ENCODE measurements at places on chromosomes 6 and 20.

GRCh38 chr20:3461911-3462677, 8.7 kb upstream of the ATRN start:
- DNase-seq = no peak

- DNase-seq = peak; percentile 85
These were observed 545.1 kb upstream of the GJE1 start for GRCh38 chr6:141587482-141588266.

GRCh38 chr6:2363211-2363610, 117.8 kb upstream of the GMDS start:
- no peak for DNase-seq

- no peak for DNase-seq
These were observed 25.2 kb downstream of the GHRH start for GRCh38 chr20:37236462-37236861.

DNA sequence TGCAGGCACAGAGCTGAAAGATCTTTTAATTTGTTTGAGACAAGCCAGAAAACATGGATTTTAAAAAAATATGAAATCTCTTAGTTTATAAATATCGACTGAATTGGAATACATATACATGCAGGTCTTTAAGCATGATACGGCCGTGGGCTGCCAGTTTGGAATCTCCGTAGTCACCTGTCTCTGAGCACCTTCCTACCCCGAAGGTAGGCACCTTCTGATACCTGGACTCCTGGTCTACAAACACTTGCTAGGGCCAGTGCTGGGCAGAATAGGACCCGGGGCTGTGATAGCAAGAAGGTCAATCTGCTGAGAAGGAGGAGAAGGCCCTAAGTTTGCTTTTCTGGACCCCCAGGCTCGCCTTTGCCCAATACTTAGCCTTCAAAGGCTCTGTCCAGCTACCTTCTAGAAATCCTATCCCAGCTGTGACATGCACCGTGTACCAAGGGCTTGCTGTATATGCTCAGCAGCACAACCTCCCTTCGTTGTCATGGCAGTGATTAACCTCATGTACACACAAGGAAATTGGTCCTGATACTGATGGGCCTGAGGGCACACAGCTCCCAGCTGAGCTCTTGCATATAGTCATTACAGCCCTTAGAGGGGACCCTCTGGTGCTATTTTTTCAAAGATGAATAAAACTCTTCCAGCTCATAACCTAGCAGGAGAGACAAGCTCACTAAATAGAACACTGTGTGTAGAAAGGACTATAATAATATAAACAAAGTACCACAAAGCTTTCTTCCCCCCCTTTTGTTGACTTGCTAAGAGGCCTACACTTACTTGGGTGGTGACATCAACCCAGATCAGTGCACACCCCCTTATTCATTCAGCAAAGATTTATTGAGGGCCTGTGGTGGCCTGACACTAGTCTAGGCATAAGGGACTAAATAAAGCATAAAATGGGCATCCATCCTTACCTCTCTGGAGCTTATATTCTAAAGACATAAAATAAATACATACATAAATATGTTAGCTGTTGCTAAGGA, 17.7 kb downstream of the SNPH start:
- DNase-seq = no peak

GRCh38 chr6:45979311-45979710, 36.3 kb downstream of the CLIC5 start:
- no peak for DNase-seq

GRCh38 chr20:31475472-31476293, 595 bp downstream of the REM1 start:
- DNase-seq = no peak

DNA sequence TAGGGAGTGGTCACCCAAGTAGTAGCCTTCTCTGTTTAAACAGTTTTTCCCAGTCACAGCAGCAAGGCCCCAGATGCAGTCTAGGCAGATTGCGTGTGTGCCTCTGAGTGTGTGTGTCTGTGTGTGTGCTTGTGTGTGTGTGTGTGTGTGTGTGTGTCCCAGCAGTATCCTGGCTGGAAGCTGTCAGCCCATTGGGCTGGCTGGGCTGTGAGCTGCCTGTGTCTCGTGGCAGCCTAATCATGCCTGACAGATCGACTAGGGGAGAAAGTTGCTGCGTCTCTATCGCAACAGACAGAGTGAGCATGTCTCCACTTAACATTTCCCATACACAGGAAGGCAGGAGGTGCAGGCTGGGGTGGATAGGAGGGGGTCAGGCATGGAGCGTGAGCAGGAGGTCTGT, 42.9 kb upstream of the LRFN2 start:
- DNase-seq = no peak

DNA sequence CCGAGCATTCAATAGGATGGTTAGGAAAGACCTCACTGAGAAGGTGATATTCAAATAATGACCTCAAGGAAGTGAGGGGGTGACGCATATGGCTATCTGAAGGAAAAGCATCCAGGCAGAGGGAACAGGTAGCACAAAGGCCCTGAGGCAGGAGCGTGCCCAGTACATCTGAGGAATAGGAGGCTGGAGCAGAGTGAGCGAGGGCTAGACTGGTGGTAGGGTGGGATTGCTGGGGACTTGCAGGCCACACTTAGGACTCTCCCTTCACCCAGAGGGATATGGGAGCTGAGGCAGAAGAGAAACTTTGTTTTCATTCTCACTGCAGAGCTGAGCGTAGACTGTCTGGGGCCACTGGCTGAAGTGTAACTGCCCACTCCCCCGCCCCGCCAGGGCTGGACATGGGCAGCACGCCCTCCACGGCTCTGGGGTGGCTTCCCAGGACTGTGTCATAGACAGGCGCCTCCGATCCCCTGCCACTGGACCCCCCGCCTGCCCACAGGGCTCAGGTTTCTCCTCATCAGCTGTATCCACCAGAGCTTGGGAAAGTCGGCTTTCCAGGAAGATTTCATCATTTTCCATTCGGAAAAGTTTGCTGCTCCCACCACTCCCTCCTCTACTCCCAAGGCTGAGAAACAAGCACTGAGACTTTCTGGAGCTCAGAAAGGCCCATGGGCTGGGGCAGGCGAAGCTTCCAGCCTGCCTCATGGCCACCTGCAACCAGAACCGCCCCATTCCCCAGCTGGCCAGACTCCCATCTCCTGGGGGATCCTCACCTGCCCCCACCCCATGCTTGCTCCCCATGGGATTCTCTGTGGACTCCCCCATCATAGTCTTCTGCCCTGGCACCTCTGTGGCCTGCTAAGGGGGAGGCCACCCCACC, 142.6 kb downstream of the MRPL14 start:
- DNase-seq = no peak

DNA sequence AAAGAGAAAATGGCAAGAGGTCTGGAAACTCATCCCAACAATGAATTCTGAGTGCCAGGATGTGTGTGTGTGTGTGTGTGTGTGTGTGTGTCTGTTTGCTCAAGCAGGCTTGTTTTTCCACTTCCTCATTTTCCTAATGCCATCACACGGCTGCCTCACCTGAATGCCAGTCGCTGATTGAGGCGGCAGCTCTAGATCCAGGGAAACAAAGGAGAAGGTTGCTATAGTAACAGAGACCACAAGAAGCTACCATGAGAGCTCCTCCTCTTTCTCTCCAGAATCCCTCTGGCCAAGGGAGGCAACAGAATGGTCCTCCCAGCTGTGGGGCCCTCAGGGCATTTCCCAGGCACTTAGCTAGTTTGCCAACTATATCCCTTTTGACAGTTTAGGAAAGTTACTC, 241.1 kb upstream of the TSHZ2 start:
- no peak for DNase-seq

GRCh38 chr6:169487579-169488436, 214.0 kb downstream of the WDR27 start:
- peak; percentile 56 for DNase-seq

DNA sequence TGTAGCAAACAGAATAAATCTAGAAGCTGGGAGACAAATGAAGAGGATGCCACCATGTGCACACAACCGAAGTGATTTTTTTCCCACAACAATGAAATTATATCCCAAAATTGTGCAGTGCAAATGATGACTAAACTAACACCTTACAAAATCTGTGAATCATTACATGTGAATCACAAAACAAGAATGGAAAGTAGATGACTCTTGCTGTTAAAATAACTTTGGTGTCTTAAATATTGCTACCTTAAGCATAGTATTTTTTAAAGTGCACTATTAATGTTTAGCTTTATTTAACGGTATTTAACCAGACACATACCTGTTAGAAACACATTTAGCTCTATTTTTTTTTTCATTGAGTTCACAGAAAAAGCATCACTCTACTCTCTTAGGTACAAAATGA, 190.8 kb downstream of the TBC1D32 start:
- no peak for DNase-seq

GRCh38 chr6:18406955-18407749, 20.0 kb downstream of the RNF144B start:
- no peak for DNase-seq

GRCh38 chr6:4294636-4295035, 159.3 kb upstream of the ECI2 start:
- DNase-seq = no peak

GRCh38 chr20:7305976-7306375, 538.5 kb downstream of the BMP2 start:
- DNase-seq = no peak

DNA sequence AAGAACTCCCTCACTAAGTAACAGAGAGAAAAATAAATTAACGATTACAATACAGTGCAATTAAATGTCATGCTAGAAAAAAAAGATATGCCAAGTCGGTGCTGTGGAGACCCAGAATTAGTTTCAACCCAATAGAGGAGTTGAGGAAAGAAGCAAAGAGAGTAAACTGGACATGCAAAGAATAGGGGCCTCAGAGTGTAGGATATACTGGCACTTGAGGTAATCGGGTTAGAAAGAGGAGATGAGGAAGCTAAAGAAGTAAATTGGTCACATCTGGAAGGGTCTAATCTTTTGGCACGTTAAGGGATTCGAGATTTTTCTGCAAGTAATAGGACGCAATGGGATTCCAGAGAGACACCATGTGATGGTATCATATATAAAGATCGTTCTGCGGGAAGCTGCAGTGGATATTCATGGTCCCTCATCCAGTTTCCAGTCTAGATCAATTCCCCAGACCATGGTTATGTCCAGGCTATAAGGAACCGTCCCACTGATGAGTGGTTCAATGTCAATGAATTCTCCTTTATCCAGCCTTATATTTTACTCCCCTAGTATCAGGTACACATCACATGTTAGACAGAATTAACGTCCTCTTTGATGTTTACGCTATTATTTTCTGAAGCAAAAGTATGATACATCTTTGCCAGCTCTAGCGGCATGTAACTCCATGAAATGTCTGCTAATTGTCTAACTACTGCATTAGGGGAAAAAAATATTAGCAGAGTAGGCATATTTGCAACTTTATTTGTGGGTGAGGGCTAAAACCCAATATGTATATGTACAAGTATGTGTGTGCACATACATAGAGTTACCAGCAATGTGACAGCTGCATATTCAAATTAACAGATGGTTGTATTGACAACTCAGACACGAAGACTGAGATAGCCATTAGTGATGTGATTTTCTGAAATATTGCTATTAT, 1.1 kb upstream of the TBC1D32 start:
- DNase-seq = no peak

GRCh38 chr6:2909718-2910117, 6.6 kb upstream of the SERPINB9 start:
- peak; percentile 46 for DNase-seq

DNA sequence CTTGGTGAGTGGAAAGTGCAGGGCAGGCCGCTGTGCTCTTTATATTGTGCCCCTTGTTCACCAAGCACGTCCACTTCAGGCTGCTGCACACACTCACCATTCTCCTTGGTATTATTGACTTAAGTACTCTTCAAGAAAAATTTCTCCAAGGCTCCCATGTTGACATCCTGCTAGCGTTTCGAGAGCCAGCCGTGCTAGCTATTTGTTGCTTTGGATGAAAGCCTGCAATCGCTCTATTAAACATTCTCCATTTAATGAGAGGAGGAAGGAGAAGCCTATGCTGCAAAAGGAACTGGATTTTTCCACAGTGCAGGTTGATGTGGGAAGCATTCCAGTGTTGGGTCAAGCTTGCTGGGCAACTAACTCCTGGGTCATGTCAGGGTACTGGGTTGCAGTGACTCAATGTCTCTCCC, 113.5 kb downstream of the CD83 start:
- DNase-seq = no peak

- DNase-seq = no peak
These were observed 252.2 kb downstream of the ERMARD start for GRCh38 chr6:170003451-170004160.

DNA sequence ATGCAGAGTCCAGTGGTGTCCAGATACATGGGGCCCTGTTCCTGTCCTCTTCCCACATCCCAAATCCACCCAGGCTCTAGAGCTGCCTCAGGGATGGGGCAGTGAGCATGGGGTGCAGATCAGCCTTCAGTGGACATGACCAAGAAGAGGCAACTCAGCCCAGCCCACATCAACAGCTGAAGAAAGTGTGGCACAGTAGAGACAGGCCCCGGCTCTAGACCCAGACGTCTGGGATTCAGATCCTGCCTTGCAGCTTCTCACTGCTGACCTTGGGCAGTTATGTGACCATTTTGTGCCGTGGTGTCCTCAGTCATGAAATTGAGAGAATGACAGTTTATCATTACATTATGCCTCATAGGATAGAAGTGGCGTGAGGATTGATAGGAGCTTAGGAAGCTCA, 54.6 kb upstream of the CST7 start:
- DNase-seq = no peak

DNA sequence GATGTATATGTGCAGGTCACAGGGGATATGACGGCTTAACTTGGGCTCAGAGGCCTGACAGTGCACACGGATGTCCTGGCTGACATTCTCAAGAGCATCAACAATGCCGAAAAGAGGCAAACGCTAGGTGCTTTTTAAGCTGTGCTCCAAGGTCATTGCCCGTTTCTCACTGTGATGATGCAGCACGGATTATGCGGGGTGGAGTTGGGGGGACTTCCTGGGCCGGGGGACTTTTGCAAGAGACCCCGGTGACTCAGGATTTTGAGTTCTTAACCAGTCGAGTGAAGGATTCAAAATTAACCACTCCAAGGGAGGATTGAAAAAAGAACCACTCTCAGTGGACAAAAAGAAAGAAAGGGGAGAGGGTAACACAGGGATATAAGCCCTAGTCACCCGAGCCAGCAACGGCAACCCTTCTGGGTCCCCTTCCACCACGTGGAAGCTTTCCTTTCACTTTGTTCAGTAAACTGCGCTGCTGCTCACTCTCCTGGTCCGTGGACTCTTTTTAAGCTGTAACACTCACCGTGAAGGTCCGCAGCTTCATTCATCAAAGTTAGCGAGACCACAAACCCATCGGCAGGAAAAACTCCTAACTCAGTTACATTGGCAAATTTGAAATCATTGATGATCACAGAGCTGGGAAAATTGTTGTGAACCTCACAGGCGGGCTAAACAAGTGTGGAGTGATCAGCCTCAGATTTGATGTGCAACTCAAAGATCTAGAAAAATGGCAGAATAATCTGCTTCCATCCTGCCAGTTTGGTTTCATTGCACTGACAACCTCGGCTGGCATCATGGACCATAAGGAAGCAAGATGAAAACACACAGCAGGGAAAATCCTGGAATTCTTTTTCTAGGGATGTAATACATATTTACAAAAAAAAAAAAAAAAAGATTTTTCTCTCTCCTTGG, 199.3 kb downstream of the ARID1B start:
- DNase-seq = no peak

GRCh38 chr6:29611426-29611825, 21.6 kb downstream of the GABBR1 start:
- DNase-seq = no peak
